Kidney tubule cell (primary cell): ENCODE measurements at places on chromosomes 6 and 20.

DNA sequence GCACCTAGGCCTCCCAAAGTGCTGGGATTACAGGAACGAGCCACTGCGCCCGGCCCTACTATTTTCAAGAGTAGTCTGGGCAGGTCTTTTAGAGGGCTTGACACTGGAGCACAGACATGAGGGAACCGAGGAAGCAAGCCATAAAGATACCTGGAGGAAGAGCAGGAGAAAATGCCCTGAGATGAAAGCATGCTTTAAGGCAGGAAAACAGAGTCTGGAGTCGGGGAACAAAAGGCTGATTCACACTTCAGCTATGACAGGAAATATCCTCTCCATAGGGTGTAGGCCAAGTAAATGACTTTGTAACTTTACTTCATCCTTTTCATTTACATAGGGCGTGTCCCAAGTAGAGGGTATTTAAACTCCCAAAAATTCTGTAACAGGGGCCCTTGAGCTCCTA is 4.3 kb upstream of the SERINC3 start:
- DNase-seq: peak; percentile 76

DNA sequence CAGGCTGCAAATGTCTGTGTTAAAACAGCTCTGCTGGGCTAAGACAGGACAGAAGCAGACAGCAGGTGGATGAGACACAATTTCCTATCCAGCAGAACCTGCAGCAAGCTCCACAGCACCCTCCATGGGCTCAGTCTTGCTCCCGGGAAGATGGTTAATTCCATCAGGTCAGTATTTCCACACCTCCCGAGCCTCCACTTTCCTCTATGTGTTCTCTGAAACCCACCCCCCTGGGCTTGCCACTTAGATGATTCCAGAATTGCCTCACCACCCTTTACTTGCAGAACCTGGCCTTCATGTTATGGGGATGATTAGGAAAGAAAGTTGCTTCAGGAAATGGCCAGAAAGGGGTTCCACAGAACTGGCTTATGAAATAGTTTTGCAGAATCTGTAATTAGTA is 43.8 kb downstream of the ERMARD start:
- DNase-seq: no peak

DNA sequence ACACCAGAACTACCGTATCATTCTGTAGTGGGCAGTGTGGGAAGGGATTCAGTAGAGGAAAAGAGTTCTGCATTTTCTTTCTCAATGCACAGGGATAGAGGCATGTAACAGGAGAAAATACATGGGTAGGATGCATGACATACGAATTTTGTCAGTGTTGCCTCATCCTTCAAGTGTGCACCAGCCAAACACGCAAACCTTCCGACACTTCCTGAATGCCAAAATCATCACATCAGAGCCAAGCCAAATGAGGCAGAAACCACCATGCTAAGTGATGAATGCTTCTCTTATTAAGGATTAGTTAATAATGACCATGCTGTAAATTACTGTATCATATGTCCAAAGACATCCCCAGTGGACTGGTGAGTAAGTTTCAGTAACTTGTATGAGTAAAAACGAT is 27.3 kb downstream of the RAMACL start:
- peak; percentile 91 for DNase-seq

DNA sequence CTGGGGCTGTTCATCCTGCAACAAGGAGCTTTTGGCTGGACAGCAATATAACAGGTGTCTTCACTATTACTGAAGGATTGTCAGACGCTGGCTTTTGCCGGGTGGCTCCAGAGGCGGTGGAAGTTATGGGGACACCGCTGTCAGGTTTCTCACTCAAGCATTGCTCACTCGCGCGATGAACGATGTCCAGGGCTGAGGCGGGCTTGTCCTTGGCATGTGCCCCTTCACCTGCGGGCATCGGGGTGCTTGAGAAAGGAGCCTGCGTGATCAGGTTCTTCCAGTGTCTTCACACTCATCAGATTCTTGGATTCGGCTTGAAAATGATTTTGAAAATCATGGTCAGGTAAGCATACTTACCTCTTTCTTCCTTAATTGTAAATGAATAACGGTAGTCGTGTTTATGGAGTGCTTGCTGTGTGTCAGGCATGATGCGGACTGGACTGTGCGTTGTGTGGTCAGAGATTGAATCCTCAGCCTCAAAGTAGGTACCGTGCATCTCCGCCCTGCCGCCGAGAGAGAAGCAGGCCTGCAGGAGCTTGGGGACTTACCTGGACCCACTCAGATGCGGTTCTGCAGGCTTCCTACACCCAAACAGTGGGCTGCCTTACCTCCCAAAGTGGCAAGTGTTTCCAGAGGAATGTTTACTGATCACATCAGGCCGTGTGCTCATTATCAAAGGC is 18.3 kb upstream of the PYGB start:
- DNase-seq: no peak

DNA sequence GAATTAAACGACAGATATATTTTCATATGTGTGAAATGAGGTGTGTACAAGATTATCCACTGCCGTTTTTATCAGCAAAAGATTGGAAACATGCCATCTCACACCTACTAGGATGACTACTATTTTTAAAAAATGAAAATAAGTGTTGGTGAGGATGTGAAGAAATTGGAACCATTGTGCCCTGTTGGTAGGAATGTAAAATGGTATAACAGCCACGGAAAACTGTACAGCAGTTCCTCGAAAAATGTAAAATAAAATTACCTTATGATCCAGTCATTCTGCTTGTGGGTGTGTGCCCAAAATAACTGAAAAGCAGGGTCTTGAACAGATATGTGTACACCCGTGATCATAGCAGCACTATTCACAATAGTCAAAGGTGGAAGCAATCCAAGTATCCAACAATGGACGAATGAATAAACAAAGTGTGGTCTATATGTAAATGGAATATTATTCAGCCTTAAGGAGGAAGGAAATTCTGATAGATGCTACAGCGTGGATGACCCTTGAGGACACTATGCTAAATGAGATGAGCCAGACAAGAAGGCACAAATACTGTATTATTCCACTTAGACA is 27.0 kb upstream of the CCN5 start:
- DNase-seq: no peak

DNA sequence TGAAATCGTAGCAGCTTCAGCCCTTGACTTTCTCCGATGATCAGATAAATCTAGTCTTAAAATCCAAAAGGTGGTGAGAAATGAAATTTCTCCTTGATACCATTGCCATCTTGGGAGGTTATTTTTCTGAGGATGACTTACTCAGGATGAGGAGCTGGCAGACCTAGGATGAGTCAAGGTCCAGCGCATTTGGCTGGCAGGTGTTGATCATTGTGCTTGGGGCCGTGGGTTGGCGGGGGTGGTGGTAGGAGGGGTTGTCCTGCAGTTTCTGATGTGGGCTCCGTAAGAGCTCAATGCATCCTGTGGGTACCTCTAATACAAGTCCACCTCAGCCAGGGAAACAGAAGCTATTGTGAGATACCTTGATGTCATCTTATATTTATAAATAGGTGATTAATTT is 148.3 kb upstream of the SCGN start:
- peak; percentile 15 for DNase-seq

DNA sequence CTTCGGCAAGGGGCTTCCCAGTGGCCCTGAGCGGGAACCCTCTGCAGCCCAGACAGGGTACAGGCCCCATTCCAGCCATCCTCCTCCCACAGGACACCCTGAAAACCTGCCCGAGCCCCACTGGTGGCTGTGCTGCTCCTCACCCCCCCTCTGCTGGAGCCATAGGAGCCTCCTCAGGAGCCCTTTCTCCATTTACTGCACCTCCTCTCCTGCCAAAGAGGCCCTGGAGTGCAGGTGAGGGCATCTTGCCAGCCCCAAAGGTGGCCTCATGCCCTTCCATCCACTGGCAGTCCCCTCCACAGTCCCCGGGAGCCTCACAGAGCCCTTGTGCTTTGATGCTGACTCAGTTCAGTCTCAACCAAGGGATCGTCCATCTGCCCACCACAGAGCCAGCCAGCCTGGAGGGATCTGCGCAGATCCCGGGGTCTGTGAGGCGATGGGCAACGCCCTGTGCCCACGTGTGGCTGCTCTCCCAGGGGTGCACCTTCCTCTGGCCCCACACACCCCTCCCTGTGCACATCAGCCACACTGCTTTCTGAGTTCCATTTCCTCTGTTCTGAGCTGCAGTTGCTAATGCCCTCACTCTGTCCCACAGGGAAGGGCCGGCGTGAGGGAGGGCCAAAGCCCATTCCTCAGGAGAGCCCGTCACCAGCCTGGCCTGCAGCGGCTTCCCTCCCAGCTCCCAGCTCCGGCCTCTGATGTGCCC is 228.5 kb downstream of the DLL1 start:
- no peak for DNase-seq

DNA sequence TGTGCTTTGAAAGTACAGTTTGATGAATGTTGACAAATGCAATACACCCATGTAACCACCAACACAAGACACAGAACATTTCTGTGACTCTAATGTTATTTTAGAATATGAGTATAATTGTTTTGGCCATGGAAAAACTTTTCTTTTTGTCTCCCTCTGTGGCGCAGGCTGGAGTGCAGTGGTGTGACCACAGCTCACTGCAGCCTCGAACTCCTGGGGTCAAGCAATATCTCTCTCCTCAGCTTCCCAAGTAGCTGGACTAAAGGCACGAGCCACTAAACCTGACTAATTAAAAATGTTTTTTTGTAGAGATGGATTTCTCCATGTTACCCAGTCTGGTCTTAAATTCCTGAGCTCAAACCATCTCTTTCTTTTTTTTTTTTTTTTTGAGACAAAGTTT is 20.3 kb upstream of the BCAS4 start:
- DNase-seq: no peak

DNA sequence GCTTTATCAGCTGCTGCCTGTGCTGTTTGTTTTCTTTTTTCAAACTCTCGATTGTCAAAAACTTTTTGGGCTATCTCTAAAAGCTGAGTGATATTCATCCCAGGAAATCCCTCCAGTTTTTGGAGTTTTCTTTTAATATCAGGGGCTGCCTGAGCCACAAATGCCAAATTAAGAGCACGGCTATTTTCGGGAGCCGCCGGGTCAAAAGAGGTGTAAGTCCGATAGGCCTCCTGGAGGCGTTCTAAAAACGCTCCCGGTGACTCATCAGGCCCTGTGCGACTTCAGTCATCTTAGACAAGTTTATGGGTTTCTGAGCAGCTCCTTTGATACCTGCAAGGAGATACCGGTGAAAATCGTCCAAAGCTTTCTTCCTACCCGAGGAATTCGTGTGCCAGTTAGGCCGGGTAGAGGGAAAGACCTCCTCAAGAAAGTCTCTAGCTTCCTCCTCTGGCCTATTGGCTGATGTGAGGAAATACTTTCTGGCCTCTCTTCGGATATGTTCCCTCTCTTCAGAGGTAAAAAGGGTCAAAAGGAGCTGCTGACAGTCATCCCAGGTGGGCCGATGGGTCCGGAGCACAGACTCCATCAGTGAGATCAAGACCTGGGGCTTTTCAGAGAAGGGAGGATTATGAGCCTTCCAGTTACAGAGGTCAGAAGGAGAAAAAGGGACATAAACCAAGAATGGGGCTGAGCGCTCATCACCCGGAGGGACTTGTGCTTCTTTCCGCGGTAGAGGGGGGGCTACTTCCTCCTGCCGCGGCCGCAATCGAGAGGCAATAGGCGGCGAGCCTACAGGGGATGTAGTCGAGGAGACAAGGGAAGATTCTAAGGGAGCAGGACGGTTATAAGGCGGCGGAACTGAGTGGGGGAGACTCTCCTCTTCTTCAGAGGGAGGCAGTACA is 151.1 kb downstream of the TRIM27 start:
- DNase-seq: no peak

DNA sequence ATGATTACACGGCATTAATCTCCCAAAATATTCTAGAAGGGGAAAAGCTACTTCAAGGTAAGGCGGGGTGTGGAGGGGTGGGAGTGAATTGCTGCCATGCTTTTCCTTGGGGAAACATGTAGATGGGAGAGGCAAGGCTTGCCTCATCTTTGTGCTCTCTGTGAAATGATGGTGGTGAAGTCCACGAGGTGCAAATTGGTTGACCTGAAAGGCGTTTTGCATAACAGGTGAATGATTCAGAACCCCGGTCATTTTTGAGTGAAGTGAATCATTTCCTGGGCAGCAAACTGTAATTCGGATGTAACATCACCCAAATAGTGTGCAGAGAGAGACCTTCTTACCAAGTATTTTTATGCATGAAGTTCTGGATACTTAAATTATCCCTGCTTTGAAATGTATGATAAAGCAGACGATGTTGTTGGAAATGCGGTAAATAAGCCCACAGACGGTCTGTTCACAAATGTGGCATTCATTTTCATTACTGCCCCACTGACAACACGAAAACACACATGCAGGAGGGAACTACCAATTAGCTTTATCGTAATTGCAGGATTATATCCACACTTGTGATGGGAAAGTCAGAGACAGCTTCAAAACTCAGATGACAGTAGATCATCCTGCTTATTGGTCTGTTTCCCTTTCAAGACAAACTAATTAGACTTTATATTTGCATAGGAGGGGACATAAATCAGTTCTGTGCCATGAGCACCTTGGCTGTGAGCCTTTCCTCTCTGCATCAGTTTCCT is 3.0 kb downstream of the CDH4 start:
- peak; percentile 84 for DNase-seq

DNA sequence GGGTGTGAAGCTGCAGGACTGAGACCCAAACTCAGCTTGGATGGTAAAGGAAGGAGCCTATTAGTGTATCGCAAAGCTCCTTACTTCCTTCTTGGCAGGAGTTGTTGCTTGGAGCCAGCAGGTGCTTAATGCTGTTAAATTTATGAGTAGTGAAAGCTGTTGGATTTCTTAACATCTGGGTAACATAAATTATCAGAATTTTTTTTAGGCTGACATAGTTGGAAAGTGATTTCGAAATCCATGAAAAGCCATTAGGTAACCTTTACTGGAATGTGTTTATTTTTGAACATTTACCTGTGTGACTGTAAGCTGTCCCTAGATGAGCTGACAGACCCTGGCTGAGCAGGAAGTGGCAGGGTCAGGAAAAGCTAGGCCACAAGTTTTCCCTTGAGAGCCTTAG is 470.4 kb upstream of the SLC35B3 start:
- peak; percentile 2 for DNase-seq

DNA sequence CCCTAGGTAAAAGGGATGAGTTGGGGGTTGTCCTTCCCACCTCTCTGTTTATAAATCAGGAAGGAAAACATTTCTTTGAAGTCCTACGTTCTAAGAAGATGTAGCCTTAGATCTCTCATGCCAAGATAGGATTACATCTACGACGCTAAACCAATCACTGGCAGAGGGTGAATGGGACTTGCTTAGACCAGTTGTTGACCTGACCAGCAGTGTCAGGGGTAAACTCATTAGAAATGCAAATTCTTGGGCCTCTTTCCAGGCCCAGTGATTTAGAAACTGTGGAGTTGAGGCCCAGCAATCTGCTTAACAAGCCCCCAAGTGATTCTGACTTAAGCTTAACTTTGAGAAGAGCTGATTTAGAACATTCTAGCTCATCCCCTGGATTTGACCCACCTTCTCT is 147.1 kb upstream of the THEMIS start:
- DNase-seq: no peak

DNA sequence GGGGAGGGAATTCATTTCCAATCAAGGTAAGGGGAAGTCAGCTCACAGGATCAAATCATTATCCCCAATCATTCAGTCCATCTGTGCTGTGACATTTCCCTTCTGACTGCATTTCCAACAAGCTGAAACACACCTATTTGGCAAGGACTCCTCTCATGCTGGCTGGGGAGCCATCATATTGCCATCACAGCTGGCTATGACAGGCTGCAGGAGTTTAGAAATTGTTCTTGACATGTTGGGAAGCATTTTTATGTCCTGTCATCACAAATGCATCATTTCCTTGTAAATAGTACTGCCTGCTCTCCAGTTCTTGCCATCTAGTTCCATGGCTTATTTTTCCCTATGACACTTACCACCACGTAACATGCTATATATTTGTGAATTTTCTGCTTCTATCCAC is 113.9 kb upstream of the TMEM170B start:
- peak; percentile 57 for DNase-seq
